ENCODE measurements at places on chromosomes 1 and 21.

DNA sequence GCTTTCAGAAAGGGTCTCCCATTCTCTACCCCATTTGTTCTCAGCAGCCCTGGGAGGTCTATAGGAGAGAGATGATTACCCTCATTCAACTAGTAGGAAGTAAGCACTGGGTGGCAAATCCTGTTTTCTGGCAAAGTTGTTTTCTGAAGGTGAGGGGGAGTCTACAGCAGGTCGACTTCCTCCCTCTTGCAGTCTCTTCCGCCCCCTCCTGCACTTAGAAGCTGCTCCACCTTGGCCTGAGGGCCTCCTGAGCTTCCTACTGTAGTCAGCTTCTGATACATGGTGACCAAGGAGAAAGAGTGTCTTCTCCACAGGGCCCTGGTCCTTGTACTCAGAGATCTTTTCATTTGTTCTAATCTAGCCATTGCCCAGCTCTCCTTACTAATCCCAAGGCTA is 93.1 kb downstream of the RGL1 start:
- DNase-seq = no peak

DNA sequence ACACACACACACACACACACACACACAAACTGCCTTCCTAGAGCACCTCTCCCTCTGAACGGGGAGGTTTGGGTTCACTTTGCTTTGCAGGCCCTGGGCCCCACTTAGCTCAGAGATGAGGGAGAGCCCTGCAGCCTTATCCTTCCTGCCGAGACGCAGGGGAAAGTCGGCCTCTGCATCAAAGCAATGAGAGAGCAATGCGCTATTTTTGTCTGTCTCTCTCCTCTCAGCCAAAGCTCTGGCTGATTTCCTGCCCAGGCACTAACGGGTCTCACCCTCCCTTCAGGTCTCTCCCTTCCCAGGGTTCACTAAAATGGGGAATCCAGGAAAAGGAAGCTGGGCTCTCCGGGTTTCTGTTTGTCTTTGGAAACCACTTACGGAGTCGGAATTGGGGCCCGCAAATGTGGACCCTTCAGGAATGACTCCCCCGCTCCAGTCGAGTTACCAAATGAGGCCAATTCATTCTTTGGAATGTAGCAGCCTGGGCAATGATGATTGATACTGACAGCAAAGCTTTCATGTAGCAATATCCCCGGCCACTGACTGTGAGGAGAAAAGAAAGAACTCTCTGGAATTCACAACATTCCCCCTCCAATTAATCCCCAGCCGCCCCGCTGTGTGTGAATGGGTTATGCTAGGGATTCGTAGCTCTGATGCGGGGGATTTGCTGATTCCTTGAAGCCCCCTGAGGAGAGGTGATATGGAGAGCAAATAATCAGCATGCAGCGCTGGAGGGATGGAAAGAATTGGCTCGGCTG is 61.5 kb upstream of the WLS start:
- DNase-seq = no peak

- DNase-seq = no peak
Measured at GRCh38 chr1:33087677-33088076, 6.7 kb downstream of the AZIN2 start.

GRCh38 chr1:88917321-88918025 is 26.1 kb upstream of the GTF2B start:
- DNase-seq = no peak

DNA sequence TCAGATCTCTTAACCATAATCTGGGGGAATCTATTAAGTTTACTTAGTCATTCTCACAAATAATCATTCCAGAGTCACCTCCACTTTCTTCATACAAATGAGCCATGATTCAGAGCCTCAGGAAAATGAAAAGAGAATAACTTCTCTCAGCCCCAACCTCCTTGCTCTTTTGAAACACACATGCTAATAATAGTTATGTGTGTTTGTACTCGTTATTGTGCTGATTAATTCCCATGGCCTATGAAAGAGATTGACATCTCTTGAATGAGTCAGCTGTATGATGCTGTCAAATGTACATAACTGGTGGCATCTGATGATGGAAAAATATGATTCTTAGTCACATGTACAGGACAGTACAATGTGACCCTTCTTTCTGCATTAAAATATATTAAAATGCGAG is 41.5 kb downstream of the DTL start:
- DNase-seq = no peak

- no peak for DNase-seq
Measured at GRCh38 chr1:232037774-232038388, 411.3 kb downstream of the DISC1 start.

DNA sequence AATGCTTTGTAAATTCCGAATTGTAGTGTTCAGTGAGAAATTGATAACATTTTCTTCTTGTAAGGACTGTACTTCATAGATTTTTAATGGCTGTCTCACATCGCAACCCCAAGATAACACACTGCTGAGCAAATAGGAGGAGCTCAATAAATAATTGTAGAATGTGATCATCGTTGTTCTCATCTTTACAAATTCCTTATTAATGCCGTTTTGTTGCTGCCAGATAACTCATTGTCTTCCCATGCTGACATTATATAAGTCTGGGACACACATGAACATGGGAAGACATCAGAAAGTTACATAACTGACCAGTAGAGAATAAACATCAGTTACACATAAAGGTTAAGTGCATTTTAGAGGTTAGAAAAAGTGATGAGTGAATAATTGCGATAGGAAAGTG is 46.4 kb upstream of the TSPAN2 start:
- DNase-seq = no peak

GRCh38 chr1:229623838-229624237 is 2.1 kb downstream of the TAF5L start:
- DNase-seq = no peak

DNA sequence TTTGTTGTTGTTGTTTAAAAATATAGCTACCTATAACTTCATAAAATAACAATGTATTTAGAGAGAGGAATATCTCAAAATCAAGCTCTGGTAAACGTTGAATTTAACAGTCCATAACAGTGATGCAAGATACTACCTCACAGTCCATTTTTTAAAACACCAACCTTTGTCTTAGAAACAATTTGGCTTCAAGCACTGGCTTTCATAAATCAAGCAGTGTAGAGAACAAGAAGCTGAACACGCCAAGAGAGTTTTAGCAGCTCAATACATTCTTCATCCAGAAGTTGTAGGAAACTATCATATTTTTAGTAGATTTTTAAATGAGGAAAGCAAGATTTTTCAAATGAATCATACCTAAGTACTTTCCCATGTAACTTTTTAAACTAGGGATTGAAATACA is 334.3 kb upstream of the ADAMTS5 start:
- no peak for DNase-seq

All from NCI-H2081 treated with DMSO at 0.1 percent for 48 hours (cell line).